Upper lobe of right lung (tissue), 1 donor: ENCODE measurements at places on chromosomes 6 and 20. TPM values are rescaled to one million over a fixed set of nuclear protein-coding genes. Genes with fewer than 3 reads are reported as not detected.

DNA sequence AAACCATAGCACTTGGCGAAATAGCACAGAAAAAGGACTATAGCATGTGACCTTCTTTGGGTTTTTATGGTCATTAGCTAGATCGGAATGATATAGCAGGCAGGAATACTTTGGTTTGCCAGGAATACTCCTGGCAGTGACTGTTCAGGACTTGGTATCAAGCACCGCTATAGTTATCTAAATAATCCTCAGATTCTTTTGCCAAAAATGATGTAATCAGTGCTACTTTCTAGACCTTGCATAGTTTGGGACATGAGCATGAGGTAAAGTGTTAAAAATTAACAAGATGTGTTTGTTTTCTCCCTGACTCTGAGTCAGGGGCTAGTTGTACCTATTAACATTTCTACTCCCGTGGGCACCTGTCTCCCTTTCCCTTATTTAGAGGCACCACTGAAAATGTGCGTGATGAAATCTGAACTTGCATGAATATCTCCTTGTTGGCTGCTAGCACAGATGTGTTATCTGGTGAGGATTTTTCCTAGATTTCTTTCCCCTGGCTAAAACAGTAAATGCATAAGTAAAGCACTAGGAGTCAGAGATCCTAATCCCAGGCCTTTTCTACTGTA is 511.0 kb downstream of the CDKAL1 start:
- no peak for DNase-seq

DNA sequence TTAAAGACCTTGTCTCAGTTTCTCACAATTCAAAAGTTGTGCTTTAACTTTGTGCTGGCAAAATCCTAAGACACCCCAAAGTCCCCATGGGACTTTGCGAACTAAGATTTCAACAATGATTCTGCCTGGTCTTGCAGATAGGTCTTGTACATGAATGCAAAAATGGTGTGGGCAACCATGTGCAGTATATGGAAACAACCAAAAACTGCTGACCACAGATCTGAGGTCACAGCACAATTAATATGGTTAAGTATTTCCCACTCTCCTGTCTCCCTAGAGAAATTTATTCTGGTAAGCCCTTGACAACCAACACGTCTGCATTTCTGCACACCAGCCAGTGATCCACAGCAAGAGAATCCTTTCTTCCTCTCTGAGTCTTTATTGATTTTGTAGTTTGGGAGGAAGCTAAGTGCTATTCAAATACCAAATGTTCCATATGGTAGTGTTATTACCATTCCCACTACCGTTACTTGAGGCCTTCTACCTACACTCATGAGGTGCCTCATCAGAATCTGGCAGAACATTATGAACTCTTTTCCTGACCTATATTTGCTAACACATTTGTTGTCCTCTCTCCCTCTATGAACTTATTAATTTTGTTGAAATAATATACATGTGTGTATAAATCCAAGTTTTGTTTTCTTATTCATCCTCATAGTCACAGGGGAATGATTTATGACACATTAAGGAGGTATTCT is 178.7 kb downstream of the ATXN1 start:
- DNase-seq = no peak

DNA sequence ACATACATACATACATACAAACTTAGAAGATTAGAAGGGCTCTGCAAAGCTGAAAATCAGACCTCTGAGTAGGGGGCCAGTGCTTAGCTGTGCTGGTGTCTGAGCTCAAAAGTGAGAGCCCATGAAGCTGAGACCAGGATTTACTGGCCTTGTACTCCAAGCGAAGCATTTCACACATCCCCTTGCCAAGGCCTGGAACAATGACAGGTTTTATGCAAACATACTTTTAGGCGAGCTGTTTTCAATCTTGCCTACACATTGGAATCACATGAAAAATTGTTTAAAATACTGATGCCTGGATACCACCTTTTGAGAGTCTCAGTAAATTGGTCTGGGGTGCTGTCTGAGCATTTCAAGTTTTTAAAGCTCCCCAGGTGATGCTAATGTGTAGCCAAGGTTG is 80.9 kb upstream of the SRSF6 start:
- no peak for DNase-seq

GRCh38 chr6:31556307-31556706 is 8.9 kb downstream of the NFKBIL1 start:
- DNase-seq = no peak

- no peak for DNase-seq
Measured at GRCh38 chr6:208364-208763, 83.9 kb upstream of the DUSP22 start.

DNA sequence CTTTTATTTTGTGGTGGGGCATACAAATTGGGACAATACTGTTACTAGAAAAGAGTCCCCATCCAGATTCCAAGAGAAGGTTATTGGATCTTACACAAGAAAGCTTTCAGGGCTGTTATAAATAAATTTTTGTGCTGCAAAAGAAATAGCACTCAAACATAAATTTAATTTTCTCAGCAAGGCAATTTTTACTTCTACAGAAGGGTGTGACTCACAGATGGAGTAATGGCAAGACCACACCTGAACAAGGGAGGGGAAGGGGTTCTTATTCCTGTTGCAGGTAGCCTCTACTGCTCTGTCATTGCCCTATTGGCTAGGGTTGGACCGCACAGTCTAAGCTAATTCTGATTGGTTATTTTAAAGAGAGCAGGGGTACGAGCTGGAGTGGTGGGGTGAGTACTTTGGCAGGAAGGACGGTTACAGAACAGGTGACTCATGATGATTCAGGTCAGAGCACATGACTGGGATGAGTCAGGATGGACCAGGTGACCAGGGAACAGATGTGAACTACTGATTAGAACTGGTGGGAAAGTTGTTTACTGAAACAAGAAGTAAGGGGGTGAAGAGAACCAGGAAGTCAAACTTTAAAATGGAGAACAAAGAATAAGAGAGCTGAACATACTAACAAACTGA is 41.1 kb downstream of the CNR1 start:
- no peak for DNase-seq

DNA sequence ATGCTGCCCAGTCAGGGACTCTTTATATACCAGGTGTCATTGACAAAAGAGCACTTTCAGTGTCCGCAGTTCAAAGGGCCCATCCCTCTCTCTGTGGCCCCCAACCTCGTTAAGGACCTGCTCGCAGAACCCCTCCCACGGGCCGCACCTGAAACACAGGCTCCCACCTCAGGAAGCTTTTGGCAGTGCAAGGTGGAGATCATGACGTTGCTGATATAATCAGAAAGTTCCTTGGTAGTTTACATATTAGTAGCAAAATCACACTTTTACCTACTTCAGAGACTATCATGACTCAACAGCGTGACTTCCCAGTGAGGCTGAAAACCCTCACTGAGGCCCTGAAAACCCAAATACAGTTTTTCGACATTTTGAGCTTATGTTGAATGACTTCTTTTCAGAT is 4.1 kb downstream of the TTLL2 start:
- DNase-seq = no peak

CPNE5 gene
- 2.3 TPM for total RNA-seq

VSX1 gene
- not detected for total RNA-seq

DNA sequence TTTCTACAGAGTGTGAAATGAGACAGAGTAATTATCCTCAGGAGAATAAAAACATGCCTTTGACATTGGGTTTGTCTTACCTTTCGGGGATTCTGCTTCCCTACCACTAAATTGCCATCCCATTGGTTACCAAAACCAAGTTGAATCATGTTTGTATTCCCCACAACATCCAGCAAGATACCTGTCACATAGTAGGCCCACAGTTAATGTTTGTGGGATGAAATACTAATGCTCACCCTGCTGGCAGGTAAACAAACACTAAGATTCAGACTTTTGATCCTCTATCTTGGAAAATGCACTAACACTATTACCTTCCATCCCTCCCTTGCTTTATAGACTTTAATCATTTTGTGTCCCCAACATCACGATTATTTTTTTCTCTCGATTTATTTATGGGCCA is 8.2 kb upstream of the STXBP5 start:
- no peak for DNase-seq
